Kidney (tissue), 22 donors: ENCODE measurements at places on chromosomes 2 and 18.

- H3K36me3 ChIP-seq: peaks cover 11% of the 10 kb centered on the region
- no peaks in the 10 kb centered on the region for H3K27me3 ChIP-seq
- no peak for DNase-seq
- no peak overlapping the region for H3K27ac ChIP-seq
- peaks cover 5% of the 10 kb centered on the region for H3K4me1 ChIP-seq
These were observed 10.0 kb upstream of the STPG4 start for GRCh38 chr2:47165001-47165555.

GRCh38 chr2:28567061-28567471 lies 71.2 kb downstream of the PLB1 start:
- H3K27ac ChIP-seq: no peak overlapping the region
- H3K4me1 ChIP-seq: no peaks in the 10 kb centered on the region
- no peak for DNase-seq
- no peaks in the 10 kb centered on the region for H3K36me3 ChIP-seq

DNA sequence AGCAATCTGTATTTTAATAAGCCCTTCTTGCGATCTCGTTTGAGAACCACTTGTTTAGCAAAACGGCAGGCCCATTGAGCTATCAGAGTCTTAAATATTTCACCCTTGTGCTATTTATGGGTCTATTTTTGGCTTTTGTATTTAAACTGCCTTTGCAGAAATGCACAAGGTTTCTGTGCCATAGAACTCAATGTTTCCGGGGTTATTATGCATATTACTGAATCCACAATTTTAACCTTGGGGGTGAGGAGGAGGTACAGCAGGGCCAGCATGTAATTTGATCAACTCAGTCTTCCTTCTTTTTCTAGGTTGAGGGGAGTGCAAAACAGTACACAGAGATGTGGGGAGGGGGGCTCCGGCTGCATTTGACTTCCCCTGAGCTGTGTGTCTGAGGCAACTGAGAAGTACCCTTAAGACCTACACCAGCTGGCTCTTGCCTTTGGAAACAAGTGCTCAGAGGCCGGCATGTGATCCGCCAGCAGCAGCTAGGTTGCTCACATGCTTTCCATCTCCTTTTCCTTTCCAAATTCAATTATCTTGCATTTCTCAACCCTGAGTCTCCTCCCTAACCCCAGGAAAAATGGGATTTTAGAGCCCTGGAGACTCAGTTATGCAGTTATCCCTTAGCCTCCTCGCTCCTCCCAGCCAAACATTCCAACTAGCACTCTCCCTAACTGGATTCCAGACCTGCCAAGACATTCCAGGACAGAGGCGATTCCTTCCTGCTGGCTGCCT lies 103.0 kb downstream of the HNRNPLL start:
- H3K27me3 ChIP-seq: no peaks in the 10 kb centered on the region
- H3K27ac ChIP-seq: no peak overlapping the region
- H3K4me1 ChIP-seq: peaks cover 5% of the 10 kb centered on the region
- no peaks in the 10 kb centered on the region for H3K36me3 ChIP-seq

DNA sequence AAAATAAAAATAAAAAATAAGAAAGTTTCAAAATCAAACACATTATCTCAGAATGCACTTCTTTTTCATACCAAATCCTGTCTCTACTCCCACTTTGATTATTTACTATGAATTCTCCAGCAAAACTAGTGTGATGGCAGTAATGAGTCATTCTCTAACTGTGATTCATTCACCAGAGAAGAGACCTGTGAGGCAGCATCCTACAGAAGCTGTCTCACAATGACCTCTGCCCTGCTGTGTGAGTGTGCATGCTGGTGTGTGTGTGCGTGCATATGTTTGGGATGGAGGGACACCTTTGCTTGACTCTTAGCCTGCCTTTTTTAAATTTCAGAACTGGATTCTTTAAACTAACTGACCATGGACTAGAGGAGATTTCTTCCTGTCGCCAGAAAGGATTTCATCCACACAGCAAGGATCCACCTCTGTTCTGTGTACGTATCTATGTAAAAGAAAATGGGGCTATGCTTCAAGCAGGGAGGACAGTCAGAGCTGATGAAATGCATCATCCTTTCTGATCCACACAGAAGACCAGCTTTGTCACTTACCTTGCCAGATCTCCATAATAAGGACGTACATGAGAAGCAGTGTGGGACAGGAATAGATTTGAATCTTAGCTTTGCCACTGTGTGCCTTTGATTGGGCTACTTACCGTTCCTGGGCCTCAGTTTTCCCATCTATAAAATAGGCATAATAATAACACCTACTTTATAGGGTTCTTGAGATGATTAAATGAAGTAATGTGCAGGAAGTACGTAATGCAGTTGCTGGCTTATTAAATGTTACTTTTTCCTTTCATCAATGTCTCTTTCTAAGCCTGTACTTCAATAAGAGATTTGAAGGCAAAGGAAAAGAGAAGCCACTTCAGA lies 31.2 kb downstream of the STAMBP start:
- no peaks in the 10 kb centered on the region for H3K4me1 ChIP-seq
- no peak overlapping the region for H3K4me3 ChIP-seq
- no peak for DNase-seq
- H3K27me3 ChIP-seq: no peaks in the 10 kb centered on the region
- H3K36me3 ChIP-seq: peaks cover 65% of the 10 kb centered on the region
- H3K27ac ChIP-seq: no peak overlapping the region

DNA sequence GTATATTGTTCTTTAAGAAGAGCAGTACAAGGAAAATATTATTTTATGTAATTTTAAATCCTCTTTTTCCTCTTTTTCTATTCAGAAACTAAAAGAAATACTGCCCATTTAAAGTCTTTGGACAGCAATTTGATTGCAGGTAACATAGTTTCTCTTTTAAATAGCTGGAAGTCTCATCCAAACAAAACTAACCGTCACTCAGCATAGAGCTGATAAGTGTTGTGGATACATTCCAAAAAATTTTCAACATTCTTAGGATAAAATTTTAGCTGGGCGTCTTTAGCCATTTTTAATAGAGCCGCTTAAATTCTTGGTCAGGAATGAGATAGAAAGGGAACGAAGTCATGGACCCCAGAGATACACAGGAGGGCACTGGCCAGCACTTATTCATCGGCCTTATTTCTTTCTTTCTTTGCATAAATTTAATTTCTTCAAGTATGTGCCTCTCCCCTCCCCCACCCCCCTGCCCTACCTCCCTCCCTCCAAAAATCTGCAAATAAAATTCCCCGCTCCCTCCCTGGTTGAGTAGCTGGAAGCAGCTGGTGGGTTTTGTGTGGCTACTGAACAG lies 81.7 kb downstream of the GBX2 start:
- H3K4me3 ChIP-seq: no peak overlapping the region
- no peaks in the 10 kb centered on the region for H3K36me3 ChIP-seq
- no peak overlapping the region for H3K27ac ChIP-seq
- H3K4me1 ChIP-seq: no peaks in the 10 kb centered on the region
- DNase-seq: no peak
- H3K27me3 ChIP-seq: no peaks in the 10 kb centered on the region

GRCh38 chr2:111169268-111169667 lies 48.6 kb downstream of the BCL2L11 start:
- H3K4me3 ChIP-seq: no peak overlapping the region
- no peak overlapping the region for H3K27ac ChIP-seq
- peaks cover 2% of the 10 kb centered on the region for H3K27me3 ChIP-seq
- peaks cover 12% of the 10 kb centered on the region for H3K36me3 ChIP-seq
- no peaks in the 10 kb centered on the region for H3K4me1 ChIP-seq
- DNase-seq: no peak

DNA sequence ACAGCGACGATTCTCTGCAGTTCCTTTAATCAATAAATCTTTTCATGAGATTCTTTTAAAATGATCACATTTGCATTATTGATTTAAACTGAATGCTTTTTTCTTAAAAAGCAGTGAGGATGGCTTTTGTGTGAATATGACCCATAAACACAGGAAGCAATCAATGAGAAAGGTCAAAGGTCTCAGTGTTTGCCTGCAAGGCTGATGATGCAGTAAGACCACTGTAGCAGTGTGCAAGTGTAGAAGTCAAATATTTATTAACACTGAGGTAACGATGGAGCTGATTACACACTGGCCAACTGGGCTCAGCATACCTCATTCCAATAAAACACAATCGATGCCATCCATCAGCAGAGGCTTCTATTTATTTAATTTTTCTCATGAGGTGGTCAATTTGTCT lies 633.5 kb downstream of the DCDC2C start:
- no peak for DNase-seq
- no peaks in the 10 kb centered on the region for H3K27me3 ChIP-seq
- no peak overlapping the region for H3K4me3 ChIP-seq
- no peak overlapping the region for H3K27ac ChIP-seq

GRCh38 chr18:3048121-3048520 lies 35.2 kb upstream of the LPIN2 start:
- no peak overlapping the region for H3K27ac ChIP-seq
- DNase-seq: no peak
- H3K36me3 ChIP-seq: no peaks in the 10 kb centered on the region
- no peaks in the 10 kb centered on the region for H3K27me3 ChIP-seq
- no peak overlapping the region for H3K4me3 ChIP-seq

- no peak for DNase-seq
- no peak overlapping the region for H3K4me3 ChIP-seq
- no peaks in the 10 kb centered on the region for H3K4me1 ChIP-seq
- no peaks in the 10 kb centered on the region for H3K27me3 ChIP-seq
- H3K36me3 ChIP-seq: no peaks in the 10 kb centered on the region
- no peak overlapping the region for H3K27ac ChIP-seq
These were observed 72.8 kb downstream of the UPP2 start for GRCh38 chr2:158174495-158174894.

GRCh38 chr18:42828881-42829280 lies 286.6 kb downstream of the RIT2 start:
- no peaks in the 10 kb centered on the region for H3K27me3 ChIP-seq
- H3K4me1 ChIP-seq: no peaks in the 10 kb centered on the region
- no peaks in the 10 kb centered on the region for H3K36me3 ChIP-seq

- no peaks in the 10 kb centered on the region for H3K4me1 ChIP-seq
- no peak overlapping the region for H3K27ac ChIP-seq
- no peak for DNase-seq
- H3K27me3 ChIP-seq: no peaks in the 10 kb centered on the region
- H3K4me3 ChIP-seq: no peak overlapping the region
These were observed 178.8 kb upstream of the TWIST2 start for GRCh38 chr2:238669046-238669445.

DNA sequence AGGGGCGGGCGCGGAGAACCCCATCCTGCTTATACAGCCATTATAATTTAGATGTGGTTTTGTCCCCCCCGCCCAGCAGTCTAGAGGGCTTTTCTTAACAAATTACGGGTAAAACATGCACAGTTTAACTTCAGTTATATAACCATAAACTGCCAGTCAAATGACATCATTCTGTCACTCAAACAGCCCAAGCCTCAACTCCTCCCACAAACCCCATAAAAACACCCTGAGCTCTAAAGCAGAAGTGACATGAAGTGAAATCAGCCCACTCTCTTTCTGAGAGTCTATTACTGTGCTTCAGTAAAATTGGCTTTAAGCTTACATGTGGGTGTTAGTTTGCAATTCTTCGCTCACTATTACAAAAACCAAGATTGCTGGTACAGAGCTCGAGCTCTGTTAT lies 705.1 kb upstream of the GCFC2 start:
- no peaks in the 10 kb centered on the region for H3K36me3 ChIP-seq
- H3K27me3 ChIP-seq: no peaks in the 10 kb centered on the region
- H3K4me1 ChIP-seq: no peaks in the 10 kb centered on the region
- no peak overlapping the region for H3K27ac ChIP-seq
- H3K4me3 ChIP-seq: no peak overlapping the region

GRCh38 chr2:48218169-48218568 lies 311.8 kb upstream of the STON1 start:
- H3K27me3 ChIP-seq: no peaks in the 10 kb centered on the region
- no peak for DNase-seq
- no peak overlapping the region for H3K4me3 ChIP-seq

- H3K4me3 ChIP-seq: no peak overlapping the region
- H3K27ac ChIP-seq: peak overlapping the region; percentile 19
- H3K27me3 ChIP-seq: no peaks in the 10 kb centered on the region
- H3K4me1 ChIP-seq: peaks cover 13% of the 10 kb centered on the region
- DNase-seq: no peak
These were observed 75.8 kb downstream of the SOWAHC start for GRCh38 chr2:109689973-109690372.

- H3K4me1 ChIP-seq: no peaks in the 10 kb centered on the region
- no peak overlapping the region for H3K27ac ChIP-seq
- H3K4me3 ChIP-seq: no peak overlapping the region
- no peaks in the 10 kb centered on the region for H3K27me3 ChIP-seq
These were observed 27.8 kb downstream of the NXPH2 start for GRCh38 chr2:138752197-138752956.
